ENCODE measurements at places on chromosomes 12 and 14.

DNA sequence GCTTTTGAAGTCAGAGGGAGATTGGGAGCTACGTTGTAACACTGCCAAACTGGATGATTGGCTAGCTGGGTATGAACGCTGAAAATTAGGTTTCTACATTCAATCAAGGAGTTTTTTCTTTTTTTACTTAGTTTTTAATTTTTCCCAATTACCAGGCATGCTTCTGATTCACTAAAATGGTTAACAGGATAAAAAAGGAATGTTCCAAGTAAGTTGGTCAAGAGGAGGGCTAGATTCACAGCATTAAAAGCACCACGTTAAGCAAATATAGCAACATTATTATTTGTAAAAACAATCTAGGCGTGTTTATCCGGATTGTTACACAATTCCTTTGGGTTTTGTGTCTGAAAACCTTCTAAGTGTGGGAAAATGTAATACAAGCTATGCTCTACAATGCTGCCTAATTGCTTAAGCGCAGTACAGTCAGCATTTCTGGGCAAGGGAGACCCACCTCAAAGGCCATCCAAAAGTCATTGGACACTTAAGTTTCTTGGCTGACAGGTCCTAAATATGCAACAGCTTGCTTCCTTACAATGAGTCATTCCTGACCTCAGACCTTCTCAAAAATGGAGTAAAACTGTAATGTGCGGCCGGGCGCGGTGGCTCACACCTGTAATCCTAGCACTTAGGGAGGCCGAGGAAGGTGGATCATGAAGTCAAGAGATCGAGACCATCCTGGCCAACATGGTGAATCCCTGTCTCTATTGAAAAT is 1.2 kb downstream of the RPLP0 start:
- DNase-seq, result no peak

GRCh38 chr12:22653075-22653474 is 28.1 kb downstream of the ETNK1 start:
- DNase-seq, result no peak

DNA sequence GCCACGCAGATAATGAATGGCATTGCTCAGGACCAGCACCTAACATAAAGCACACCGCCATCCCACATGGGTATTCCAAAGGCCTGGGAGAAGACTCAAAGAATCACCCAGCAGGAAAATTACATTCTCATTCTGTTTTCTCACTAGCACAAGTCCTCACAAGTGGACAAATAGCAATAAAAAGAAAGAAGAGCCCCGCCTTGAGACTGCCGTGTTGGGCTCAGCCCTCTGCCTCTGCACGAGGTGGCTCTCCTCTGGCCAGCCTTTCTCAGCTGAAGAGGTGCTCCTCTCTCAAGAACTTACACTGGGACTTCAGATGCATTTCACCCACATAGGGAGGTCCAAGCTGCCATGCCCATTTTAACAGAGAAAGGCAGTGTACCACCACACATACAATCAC is 207.5 kb downstream of the SPTSSA start:
- DNase-seq, result no peak

DNA sequence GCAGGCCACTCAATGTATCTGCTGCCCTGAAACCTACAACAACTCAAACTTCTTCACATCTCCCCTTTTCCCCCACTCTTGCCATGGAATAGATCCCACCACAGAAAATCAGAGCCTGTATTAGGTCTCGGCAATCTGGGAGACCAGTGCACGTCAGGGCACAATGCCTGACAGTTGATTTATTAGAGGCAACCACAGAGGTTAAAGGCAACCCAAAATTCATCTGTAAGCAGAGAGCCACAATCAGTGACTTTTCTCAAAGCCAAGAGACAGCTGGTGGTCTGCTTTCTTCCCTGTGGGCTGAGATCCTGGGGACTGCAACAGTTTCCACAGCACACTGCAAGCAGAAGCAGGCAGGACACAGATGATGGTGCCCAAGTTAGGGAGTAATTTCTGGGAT is 169.0 kb upstream of the NTF3 start:
- DNase-seq, result no peak

- no peak for DNase-seq
Observed at GRCh38 chr14:102854091-102854703, 68.3 kb upstream of the AMN start.

DNA sequence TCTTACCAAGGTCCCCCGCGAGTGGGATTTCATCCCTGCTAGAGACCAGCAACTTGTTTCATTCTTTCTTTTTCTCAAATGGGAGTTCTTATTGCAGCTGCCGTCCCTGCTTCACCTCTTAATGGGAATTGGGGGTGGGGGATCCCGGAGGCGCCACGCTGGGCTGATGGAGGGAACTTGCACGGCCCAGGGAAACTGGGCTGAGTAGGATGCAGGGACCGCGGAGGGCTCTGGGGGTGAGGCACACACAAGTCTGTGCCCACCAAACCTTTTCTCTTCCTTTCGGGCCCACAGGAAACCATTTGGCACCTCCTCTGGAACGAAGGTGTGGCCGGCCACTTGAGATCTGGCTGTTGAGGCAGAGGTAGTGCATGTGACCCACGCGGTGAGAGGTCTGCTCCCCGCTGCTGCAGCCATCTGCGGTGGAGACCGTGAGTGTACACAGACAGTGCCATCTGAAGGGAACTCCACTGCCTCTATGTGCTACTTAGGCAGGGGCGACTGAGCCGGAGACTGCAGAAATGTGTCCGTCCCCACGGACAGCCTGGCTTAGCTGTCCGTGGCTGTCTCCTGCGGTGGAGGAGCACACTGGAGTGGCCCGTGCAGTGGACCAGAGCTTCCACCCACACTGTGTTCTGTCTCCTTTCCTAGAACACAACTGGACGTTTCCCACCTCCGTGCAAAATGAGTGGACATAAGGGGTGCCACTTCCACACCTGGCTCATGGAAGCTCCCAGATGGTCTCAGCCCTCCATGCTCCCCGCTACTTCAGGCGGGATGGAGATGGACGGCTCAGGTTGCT is 42.1 kb upstream of the TESC start:
- no peak for DNase-seq

- no peak for DNase-seq
Observed at GRCh38 chr12:58443273-58443980, 476.9 kb downstream of the LRIG3 start.

DNA sequence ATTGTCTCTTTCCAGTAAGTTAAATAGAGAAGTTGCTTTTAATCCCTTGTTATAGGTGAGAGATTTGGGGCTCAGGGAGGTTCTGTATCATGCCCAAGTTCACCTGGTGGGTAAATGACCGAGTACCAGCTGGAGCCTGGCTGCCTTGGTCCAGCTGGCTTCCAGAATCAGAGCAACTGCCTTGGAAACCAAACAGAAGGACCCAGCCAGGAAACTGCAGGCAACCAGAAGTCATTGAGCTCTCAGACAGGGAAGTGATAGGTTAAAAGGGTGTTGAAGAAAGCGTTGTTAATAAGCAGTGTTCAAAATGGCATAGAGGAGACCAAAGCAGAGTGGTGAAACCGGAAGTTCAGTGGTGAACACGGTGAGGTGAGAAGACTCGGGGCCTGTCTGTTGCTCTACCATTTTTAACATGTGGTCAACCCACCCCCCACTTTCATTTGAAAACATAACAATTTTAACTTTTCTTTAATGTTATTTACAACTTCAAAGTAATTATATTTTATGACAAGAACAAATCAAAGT is 54.9 kb downstream of the PLEKHG7 start:
- DNase-seq, result no peak

All from SW 1271 (cell line).